ENCODE measurements at places on chromosomes 4 and X.
A peak's percentile ranks its signal among the peaks of the same experiment; 100 is the strongest.

GRCh38 chrX:11789809-11790208 is 31.8 kb downstream of the MSL3 start:
- DNase-seq, result no peak

- no peak for DNase-seq
Measured at GRCh38 chr4:106395582-106395981, 27.0 kb upstream of the GIMD1 start.

- no peak for DNase-seq
Measured at GRCh38 chr4:113905301-113905700, 74.1 kb downstream of the ARSJ start.

DNA sequence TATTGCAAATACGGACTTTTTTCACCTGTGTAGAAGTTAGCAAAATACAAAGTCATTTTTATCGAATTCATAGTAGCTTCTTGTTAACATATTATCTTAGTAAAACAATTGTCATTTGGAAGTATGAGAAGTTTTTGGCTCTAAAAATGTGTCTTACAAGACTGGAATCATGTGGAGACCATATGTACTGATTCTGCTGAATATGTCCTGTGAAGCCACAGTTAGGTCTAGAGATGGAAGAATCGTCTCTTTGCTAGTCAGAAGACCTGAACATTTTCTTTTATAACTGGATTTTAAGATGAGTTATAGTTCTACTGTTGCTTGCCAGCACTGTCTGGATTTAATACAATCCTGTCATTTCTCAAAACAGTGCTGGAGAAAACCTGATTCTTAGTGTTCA is 29.0 kb downstream of the TMEM165 start:
- DNase-seq, result no peak

- peak; percentile 66 for DNase-seq
Measured at GRCh38 chrX:25869761-25870160, 268.4 kb upstream of the MAGEB18 start.

DNA sequence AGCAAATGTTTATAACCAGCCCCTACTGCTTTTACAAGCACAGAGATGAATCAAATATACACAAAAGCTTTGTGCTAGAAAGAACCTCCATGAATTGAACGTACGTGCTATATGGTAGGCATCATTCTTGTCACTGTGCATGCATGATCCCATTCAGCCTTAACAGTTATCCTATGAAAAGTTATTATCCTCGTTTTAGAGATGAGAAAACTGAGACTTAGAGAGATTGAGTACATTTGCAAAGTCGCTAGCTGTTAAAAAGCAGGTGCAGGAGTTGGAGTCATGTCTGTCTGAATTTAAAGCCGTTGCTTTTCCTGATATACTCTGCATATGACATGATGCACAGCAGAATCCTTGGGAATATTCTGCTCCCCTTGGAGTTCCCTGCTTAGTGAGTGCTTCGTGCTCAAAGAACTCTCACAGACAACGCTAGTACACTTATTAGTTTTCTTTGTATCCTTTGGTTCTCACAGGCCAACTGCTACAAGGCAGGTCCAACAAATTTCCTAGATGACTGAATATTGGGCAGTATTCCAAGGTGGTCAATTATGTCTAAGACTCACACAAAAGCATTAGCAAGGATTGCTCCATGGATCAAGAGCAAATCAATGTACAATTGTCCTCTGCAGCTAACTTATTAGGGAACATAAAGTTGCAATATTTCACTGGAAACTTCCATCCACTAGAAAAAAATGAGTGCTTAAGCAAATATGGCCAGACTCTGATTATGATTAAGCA is 42.8 kb upstream of the TRIM2 start:
- no peak for DNase-seq

- DNase-seq, result peak; percentile 76
Measured at GRCh38 chr4:176534566-176534965, 214.8 kb downstream of the SPCS3 start.

GRCh38 chr4:104022831-104023230 is 303.0 kb upstream of the TACR3 start:
- no peak for DNase-seq

- DNase-seq, result peak; percentile 34
Measured at GRCh38 chr4:51885363-51885762, 42.4 kb downstream of the DCUN1D4 start.

GRCh38 chr4:15201782-15202181 is 199.5 kb downstream of the CPEB2 start:
- DNase-seq, result no peak
